ENCODE measurements at places on chromosomes 16 and 17.

DNA sequence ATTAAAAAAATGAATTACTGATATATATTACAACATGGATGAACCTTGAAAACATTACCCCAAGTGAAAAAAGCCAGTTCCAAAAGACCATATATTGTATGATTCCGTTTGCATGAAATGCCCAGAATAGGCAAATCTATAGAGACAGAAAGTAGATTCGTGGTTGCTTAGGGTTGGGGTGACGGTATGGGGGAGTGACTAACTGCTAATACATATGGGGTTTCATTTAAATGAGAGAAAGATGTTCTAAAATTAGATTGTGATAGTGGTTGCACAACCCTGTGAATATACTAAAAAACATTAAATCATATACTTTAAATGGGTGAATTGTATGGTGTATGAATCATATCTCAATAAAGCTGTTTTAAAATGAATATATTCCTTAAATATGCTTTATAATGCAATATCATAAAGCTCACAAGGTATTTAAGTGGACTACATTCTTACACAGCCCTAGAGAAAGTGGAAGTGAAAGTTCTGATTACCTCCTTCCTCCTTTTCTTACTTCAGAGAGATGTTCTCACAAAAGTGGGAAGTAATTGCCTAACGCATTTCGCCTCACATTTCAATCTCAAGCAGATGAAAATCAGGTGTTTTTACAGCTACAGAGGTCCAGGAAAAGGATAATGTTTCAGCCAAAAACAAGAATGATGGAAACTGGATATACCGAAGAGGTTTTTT lies 142.7 kb upstream of the GNAO1 start:
- no peak for DNase-seq

DNA sequence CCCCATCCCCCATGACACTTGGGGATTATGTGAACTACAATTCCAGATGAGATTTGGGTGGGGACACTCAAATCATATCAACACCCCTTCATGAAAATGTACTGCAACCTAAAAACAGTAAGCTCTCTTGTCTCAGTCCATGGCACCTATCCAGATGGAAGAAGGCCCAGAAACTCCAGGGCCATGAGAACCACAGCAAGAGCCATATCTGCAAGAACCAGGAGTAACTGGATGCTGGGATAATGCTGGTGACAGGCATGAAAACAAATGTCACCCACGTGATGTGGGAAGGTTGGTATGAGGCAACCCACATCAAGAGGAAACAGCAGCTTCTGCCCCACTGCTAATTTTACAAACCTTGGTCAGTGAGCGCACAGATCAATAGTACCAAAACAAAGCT lies 400.1 kb upstream of the ERCC4 start:
- no peak for DNase-seq

- no peak for DNase-seq
These were observed at the start of gene CPNE7 for GRCh38 chr16:89575247-89576152. TSS of gene CPNE7 (plus strand) at chr16:89575758. CDS start at chr16:89575898, 140 bp downstream.

- DNase-seq = no peak
These were observed 262.6 kb downstream of the SLC39A11 start for GRCh38 chr17:72829883-72830282.

GRCh38 chr16:12298285-12298684 lies 321.8 kb downstream of the SNX29 start:
- no peak for DNase-seq

DNA sequence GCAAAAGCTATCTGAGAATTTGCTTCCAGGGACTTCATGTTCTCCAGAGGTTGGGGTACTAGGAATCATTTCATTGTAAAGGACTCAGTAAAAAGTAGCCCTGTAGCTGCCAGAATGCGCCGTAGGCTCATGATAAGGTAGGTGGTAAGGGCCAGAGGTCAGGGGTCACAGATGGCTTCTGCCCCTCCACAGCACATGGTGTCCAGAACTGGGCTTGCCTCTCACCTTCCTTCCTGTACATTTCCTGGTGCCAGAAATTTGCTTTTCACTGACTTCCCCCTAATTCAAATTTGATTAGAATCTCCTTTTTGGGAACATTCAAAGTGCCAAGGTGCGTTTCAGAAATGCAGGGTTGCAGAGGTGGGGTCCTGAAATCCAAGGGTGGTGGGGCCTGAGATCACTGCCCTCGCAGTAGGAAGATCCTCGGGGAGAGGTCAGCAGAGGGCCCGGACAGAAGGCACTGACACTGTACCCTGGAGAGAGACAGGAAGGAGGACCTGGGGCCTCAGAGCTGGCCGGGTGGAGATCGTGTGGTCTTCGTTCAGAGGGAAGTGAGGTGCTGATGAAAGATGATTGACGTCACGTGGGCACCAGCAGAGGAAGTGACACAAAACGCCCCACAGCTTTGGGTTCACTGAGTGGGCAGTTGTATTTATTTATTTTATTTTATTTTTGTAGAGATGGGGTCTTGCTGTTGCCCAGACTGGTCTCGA lies 25.5 kb upstream of the METRNL start:
- peak; percentile 40 for DNase-seq

- no peak for DNase-seq
These were observed 11.8 kb downstream of the MPO start for GRCh38 chr17:58268774-58269556.

GRCh38 chr16:10609402-10609774 lies 29.0 kb upstream of the EMP2 start:
- no peak for DNase-seq

- DNase-seq = no peak
These were observed 355 bp downstream of the TLE7 start for GRCh38 chr16:71441348-71442050.

DNA sequence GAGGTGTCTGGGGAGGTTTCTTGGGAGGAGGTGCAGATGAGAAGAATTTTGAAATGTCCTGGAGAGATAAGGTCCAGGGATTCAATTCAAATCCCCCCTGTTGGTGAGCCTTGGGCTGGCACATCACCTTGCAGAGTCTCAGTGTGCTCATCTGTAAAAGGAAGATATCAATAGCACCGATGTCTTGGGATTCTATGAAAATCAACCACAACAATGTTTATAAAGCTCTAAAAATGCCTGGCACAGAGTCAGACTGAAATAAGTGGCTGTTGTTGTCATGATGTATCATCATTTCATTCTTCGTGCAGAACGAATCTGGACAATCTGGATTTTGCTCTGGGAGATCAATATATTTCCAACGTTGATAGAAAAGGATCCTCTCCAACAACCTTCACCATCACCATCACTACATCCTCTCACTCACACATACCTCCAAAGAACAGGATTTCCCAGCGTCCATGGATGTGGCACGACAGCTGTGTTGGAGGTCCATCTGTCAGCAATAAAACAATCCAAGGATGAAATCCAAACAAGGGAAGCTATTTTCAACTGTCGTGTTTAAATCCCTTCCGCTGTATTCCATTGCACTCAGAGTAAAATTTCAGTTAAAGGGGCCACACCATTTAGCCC lies 393.7 kb upstream of the DYNLRB2 start:
- no peak for DNase-seq

DNA sequence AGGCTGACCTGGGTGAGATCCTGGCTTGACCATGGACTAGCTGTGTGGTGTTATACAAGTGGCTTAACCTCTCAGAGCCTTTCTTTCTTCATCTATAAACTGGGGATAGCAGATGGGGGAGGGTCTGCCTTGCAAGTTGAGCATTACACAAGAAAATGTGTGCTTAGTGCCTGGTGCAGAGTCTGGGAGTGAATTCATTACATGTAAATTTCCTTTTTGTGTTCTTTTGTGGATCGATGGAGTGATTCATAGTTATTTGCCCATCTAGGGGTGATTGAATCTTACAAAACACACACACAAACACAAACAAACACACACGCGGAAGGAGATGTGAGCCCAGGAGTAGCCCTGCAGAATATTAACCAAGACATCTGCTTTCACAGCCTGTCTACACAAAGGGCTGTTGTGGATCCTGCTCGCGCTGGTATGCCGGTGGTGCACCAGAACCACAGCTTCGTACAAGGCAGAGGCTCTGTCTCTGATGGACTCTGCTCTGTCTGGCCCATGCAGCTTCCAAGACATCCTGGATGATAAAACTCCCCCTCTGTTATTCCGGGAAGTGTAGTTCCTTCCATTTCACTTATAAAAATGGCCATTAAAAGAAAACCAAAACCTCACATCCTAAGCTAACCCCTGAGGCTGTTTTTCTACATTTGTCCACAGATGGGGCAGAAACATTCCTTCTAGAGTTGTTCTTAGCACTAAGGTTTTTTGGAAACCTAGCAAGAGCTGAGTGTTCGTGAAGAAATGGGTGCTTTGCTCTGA lies 86.1 kb downstream of the UTP18 start:
- no peak for DNase-seq

DNA sequence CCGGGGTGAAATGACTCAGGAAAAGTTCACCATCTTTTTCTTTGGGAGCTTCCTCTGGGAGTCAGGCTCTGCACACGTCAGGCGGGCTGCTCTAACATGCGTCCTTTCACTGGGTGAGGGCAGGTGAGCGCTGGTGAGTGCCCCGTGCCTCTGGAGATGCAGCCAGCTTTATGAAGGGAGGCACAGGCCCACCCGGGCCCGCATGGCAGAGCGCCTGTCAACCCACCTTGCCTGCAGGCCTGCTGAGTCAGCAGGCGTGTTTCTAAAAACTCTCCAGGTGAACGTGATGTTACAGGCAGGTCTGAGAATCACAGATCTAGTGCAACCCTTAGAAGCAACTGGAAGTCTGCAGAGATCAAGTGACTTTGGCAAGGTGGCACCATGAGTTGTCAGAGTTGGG lies 18.4 kb downstream of the MAP1LC3B start:
- no peak for DNase-seq

- DNase-seq = no peak
These were observed 20.4 kb downstream of the GAS7 start for GRCh38 chr17:10177913-10178505.

DNA sequence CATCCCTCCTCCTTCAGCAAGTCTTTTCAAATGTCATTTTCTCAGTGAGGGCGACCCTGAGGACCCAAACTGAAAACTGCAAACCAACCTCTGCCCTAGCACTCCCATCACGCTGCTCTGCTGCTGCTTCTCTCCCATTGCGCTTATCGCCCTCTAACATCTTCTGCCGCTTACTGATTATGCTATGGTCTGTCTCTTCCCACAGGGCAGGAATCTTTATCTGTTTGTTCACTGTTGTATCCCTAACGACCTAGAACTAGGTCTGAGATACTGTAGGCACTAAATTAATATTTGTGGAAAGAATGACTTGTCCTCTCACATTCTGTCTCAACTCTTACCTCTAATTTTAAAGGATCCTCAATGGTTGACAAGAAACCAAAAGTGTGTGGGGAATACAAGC lies 12.5 kb downstream of the ZSCAN32 start:
- DNase-seq = no peak
